AG08395 (cell line): ENCODE measurements at places on chromosomes 12 and 14.
A peak's percentile ranks its signal among the peaks of the same experiment; 100 is the strongest.

- no peak for DNase-seq
Observed at GRCh38 chr14:51487848-51488247, 163.9 kb upstream of the FRMD6 start.

DNA sequence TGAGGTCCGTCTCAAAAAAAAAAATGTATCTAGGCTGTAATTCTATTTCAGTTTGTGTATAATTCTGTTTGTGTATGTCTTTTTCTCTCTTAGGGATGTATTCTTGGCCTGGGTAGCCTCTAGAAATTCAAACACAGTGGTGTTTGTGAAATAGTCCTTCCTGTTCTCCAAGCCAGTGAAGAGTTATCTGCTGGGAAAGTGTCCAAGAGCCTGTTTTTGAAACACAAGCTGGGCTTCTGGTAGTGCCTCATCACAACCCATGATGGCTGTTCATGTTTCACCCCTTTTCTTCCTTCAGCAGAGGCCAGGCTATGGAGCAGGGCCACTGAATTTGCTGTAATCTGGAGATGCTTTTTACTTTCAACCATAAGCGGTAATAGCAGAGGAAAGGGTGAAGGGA, 14.7 kb downstream of the METTL3 start:
- DNase-seq, result no peak

- peak; percentile 41 for DNase-seq
Observed at GRCh38 chr12:52440821-52441319, 6.7 kb upstream of the KRT75 start.

- DNase-seq, result peak; percentile 62
Observed at GRCh38 chr12:70692681-70693288, 55.6 kb upstream of the PTPRB start.

DNA sequence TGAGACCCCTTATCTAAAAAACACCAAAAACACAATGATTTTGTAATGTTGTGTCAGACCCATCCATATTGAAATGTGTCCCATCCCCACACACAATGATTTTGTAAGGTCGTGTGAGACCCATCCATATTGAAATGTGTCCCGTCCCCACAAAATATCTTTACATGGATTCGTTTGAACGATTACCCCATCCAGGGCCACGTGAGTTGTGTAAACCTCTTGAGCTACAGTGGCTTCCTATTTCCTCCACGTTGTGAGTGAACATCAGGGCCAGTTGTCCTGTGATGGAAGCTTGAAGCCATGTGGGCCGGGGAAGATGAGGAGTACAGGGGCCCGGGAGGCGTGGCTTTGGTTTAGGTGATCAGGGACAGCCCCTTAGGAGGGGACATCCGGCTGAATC, 27.0 kb upstream of the ULK1 start:
- no peak for DNase-seq

GRCh38 chr14:95234426-95234825, 77.1 kb upstream of the DICER1 start:
- DNase-seq, result no peak
